Astrocyte (in vitro differentiated cells and primary cell): ENCODE measurements at places on chromosomes 3 and 15.

DNA sequence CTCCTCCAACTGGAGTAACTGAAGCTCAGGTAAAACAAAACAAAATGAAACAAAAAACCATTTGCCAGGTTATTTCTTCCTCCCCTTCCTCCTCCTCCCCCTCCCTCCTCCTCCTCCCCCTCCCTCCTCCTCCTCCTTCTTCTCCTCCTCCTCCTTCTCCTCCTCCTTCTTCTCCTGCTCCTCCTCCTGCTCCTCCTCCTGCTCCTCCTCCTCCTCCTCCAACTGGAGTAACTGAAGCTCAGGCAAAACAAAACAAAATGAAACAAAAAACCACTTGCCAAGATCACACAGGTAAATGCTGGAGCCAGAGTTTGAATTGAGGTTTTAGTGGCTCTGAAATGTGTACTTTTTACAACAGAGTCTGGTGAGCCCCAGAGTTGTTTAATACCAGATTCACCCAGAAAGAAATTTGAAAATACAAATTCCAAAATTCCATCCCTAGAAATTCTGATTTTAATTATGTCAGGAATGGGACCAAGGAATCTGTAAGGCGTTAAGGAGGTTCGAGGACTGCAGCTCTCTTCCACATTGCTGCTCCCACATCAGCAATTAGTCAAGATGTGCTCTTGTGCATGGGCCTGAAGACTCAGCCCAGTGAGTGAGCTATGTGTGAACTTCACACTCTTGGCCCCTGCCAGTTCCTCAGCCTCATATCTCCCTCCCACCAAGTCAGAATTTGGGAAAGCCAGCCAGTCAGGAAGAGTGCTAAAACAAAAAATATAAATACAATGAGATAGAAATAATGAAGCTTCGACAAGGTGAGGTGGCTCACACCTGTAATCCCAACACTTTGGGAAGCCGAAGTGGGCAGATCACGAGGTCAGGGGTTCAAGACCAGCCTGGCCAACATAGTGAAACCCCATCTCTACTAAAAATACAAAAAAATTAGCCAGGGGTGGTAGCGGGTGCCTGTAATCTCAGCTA lies 31.6 kb upstream of the ZNF770 start:
- H3K27ac ChIP-seq: no peak overlapping the region
- H3K27me3 ChIP-seq: no peaks in the 10 kb centered on the region
- no peaks in the 10 kb centered on the region for H3K36me3 ChIP-seq
- H3K4me1 ChIP-seq: no peaks in the 10 kb centered on the region
- H3K4me3 ChIP-seq: no peak overlapping the region
- DNase-seq: peak; percentile 11

DNA sequence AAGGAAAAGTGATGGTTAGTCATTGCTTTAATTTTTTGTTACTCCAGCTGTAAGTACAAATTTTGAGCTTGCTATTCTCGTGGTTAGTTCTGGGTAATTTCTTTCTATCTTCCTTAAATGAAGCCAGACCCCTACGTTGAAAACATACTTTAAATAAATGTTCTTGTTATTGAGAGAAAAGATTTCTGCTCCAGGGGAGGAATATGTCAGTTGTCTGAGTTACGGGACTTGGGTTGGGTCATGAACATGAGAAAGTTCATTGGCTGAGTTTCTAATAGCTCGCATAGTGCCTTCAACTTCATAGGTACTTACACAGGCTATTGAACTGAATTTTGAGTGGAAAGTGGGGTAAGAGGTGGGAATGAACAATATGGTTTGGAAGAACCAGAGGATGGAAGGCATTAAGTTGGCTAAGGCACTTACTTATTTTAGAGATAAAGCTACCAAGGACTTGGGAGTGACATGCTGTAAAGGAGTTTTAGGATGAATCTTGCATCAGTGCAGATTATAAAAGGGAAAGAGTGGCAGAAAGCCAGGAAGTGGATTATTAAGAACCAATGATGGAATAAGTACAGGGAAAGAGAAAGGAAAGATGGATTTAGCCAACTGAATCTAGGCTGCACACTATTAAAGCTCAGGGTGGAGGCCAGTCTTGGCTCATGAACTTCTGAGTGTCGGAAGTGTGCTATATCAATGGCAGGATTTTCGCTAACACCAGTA lies 1.4 kb downstream of the RPSA start:
- H3K4me1 ChIP-seq: peaks cover 20% of the 10 kb centered on the region
- peak overlapping the region; percentile 99 for H3K4me3 ChIP-seq
- no peaks in the 10 kb centered on the region for H3K27me3 ChIP-seq
- H3K36me3 ChIP-seq: peaks cover 46% of the 10 kb centered on the region
- H3K27ac ChIP-seq: no peak overlapping the region

- H3K4me3 ChIP-seq: no peak overlapping the region
- no peak for DNase-seq
- H3K27me3 ChIP-seq: no peaks in the 10 kb centered on the region
- H3K36me3 ChIP-seq: no peaks in the 10 kb centered on the region
- H3K4me1 ChIP-seq: peaks cover 31% of the 10 kb centered on the region
- no peak overlapping the region for H3K27ac ChIP-seq
Observed at GRCh38 chr15:77503240-77503639, 82.6 kb downstream of the HMG20A start.

GRCh38 chr3:117790235-117790987 lies 1080.8 kb downstream of the TUSC7 start:
- no peak overlapping the region for H3K27ac ChIP-seq
- peaks cover 17% of the 10 kb centered on the region for H3K4me1 ChIP-seq
- H3K4me3 ChIP-seq: no peak overlapping the region
- no peaks in the 10 kb centered on the region for H3K36me3 ChIP-seq
- H3K27me3 ChIP-seq: no peaks in the 10 kb centered on the region

GRCh38 chr3:46469680-46470357 lies 5.1 kb upstream of the LTF start:
- H3K27ac ChIP-seq: no peak overlapping the region
- no peak overlapping the region for H3K4me3 ChIP-seq
- H3K36me3 ChIP-seq: no peaks in the 10 kb centered on the region
- no peaks in the 10 kb centered on the region for H3K4me1 ChIP-seq
- H3K27me3 ChIP-seq: peaks cover 28% of the 10 kb centered on the region

- H3K36me3 ChIP-seq: no peaks in the 10 kb centered on the region
- H3K4me1 ChIP-seq: peaks cover 29% of the 10 kb centered on the region
- no peaks in the 10 kb centered on the region for H3K27me3 ChIP-seq
- no peak overlapping the region for H3K27ac ChIP-seq
Observed at GRCh38 chr3:129230311-129231019, 18.9 kb upstream of the COPG1 start.
